ENCODE measurements at places on chromosomes 5 and 9.
A peak's percentile ranks its signal among the peaks of the same experiment; 100 is the strongest.

DNA sequence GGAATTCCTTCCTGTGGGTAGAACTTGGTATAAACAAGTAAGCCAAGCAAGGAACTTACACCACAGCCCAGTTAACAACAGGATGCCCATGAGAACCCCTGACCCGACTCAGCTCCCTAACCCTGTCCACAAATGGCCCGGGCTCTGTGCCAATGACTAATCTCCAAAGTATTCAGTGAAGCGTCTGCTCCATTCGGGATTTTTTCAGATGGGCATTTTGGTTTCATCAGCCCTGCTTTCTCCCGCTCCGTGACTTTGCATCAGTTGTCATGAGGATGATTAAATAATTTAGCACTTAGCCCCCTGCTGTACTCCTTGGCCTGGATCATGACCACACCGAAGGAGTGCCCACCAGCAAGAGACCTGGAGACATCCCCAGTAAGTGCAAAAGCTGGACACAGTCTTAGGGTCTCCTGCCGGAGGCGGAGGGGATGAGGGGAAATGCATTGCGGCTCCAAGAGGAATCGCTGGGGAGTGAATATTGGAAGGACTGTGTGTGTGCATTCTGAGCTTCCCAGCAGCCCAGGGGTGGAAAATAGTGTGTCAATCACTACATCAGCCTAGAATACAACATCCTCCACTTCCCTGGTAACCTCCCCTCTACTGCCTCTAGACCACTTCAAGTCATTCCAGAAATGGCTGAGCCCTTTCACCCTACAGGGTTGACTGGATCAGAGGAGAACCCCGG lies 41.4 kb upstream of the DNAH5 start:
- DNase-seq, result peak; percentile 54

GRCh38 chr9:86575137-86575536 lies 220.9 kb upstream of the TUT7 start:
- DNase-seq, result no peak

DNA sequence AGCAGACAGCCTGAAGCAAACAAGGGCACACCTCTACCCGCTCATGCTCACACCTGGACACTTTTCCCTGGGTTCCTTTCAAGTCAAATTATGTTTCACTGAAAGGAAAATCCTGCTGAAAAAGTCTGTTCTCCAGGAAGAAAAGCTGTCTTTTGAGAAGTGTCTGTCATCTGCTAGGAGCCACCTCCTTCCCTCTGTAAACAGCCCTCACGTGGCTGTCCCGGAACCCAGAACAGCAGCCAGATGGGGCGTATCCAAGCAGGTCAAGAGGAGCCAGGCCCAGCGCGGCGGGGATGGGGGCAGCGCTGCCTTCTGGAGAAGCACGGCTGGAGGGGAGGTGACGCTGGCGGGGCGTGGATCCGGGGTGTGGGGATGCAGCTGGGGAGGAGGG lies at the start of gene PNPLA7:
TSS of gene PNPLA7 (minus strand) at position 172 of the 391 bp plus-strand sequence. CDS start 205 bp downstream, outside the sequence.
- DNase-seq, result peak; percentile 97

GRCh38 chr5:122102825-122103224 lies 24.8 kb upstream of the LOX start:
- DNase-seq, result no peak

DNA sequence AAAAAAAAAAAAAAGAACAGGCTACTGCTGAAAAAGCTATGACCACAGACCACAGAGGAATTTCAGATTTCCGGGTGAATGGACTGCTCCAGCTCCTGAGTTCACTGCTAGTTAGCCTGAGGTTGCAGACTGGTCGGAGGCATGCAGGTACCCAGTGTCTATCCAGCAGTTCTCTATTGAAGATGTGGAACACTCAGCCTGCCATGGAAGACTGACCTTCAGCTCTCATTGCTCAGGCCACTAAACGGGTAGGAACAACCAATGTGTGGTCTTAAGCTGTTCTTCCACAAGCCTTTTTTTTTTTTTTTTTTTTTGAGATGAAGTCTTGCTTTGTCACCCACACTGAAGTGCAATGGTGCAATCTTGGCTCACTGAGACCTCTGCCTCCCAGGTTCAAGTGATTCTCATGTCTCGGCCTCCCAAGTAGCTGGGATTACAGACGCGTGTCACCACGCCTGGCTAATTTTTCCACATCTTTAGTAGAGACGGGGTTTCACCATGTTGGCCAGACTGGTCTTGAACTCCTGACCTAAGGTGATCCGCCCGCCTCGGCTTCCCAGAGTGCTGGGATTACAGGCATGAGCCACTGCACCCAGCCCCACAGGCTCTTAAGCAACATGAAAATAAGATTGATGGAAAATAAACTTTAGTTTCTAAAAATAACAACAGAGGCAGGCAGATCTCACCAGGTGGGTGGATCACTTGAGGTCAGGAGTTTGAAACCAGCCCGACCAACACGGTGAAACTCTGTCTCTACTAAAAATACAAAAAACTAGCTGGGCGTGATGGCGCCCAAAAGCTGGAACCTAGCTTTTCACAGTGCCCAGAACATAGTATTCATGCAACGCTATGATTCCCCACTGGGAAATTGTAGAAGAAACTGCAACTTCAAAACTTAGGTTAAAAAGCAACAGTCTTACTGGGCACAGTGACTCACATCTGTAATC lies 20.0 kb upstream of the NPM1 start:
- no peak for DNase-seq

GRCh38 chr5:172491481-172491880 lies 37.2 kb upstream of the SH3PXD2B start:
- DNase-seq, result peak; percentile 53

GRCh38 chr5:80825786-80826460 lies 134.2 kb upstream of the RASGRF2 start:
- no peak for DNase-seq

- no peak for DNase-seq
Measured at GRCh38 chr5:149273237-149273636, 1.6 kb downstream of the AFAP1L1 start.

DNA sequence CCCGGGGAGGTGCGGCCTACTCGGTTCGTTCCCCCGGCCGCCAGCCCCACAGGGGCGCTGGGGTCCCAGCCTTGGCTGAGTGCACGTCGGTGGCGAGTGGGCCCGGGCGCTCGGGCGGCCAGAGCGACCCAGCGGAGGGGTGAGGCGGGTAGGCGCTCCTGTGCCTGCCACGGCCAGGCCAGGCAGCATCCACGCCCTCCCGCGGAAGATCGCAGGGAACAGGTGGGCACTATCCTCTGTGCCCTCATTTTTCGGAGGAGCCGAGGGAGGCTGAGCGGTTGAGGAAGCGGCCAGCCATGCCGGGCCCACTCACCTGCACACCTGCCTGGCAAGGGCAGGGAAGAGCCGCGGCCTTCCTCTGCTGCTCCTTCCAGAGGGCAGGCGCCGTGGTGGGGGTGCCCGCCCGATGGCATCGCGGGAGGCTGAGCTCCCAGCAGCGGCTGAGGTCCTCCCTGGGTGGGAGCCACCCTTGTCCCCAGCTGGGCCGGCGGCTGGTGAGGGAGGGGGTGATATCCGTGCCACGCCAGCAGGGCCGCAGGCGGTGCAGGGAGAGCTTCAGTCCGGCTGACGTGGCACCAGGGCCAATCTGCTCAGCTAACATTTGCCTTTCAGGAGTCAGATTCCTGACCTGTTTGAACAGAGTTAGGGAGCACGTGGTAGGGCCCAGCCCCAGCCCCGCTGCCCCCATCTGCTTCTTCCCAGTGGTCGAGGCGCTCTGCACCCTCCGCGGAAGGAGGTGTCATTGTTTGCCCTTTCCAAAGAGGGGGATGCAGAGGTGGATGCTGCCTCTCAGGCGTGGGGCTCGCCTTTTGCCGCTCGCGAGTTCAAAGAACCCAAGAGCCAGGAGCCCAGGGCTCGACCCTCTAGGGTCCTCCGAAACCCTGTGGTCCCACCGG lies 1.6 kb upstream of the SEC16A start:
- DNase-seq, result peak; percentile 91
